Caco-2 (cell line): ENCODE measurements at places on chromosomes 11 and 22. TPM values are rescaled to one million over a fixed set of nuclear protein-coding genes. Genes with fewer than 3 reads are reported as not detected.

HPX gene
- 10.7 and 10.9 TPM in 2 replicates for total RNA-seq

IL17REL gene
- total RNA-seq: not detected in 2 replicates

MMP13 gene
- total RNA-seq: not detected in 2 replicates

OR52N4 gene
- total RNA-seq: not detected in 2 replicates

PPP2R5B gene
- 7.4 and 7.7 TPM in 2 replicates for total RNA-seq

SHISA8 gene
- total RNA-seq: 1.4 and 2.2 TPM in 2 replicates

P2RY2 gene
- 10.4 and 11.4 TPM in 2 replicates for total RNA-seq

MS4A6E gene
- total RNA-seq: not detected in 2 replicates

FLRT1 gene
- 0.14 and 0.39 TPM in 2 replicates for total RNA-seq

B3GAT1 gene
- total RNA-seq: 0.11 TPM in 1 of 2 replicates, not detected in the other

MMP1 gene
- total RNA-seq: 15.7 and 37.6 TPM in 2 replicates

MYBPC3 gene
- total RNA-seq: not detected in 2 replicates

C11orf87 gene
- total RNA-seq: not detected in 2 replicates

CADM1 gene
- 440 and 534 TPM in 2 replicates for total RNA-seq

SNRPD3 gene
- total RNA-seq: 202 and 217 TPM in 2 replicates
